ENCODE measurements at places on chromosomes 1 and 21. TPM values are rescaled to one million over a fixed set of nuclear protein-coding genes. Genes with fewer than 3 reads are reported as not detected.

Gene MFSD2A
- polyA plus RNA-seq: 3.5 TPM

Gene RGL1
- 15.7 TPM for polyA plus RNA-seq

Gene PHACTR4
- 20.2 TPM for polyA plus RNA-seq

Gene POGK
- 15.4 TPM for polyA plus RNA-seq

Gene PRKAA2
- 2.7 TPM for polyA plus RNA-seq

Gene MSTO1
- 22.6 TPM for polyA plus RNA-seq

Gene PKLR
- not detected for polyA plus RNA-seq

Gene DNASE2B
- not detected for polyA plus RNA-seq
